Inflammatory macrophage treated with lipopolysaccharide for 4 hours (primary cell): ENCODE measurements at places on chromosomes 16 and 17.

DNA sequence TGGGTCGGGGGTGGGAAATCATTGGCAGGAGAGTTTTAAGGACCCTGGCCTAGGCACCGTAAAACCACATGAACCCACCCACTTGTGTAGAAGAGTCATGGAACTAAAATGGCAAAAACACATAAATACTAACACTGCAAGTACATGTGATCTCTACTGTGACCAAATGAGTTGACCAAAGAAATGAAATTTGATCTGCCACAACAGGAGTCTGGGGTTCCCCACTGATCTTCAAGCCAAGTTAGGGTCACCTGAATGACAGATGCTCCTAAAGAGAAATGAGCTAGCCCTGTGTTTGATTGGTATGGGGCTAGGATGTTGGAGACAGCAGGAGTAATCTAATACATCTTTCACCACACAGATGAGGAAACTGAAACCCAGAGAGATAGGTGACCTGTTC, 21.5 kb upstream of the SKAP1 start:
- no peak for DNase-seq

DNA sequence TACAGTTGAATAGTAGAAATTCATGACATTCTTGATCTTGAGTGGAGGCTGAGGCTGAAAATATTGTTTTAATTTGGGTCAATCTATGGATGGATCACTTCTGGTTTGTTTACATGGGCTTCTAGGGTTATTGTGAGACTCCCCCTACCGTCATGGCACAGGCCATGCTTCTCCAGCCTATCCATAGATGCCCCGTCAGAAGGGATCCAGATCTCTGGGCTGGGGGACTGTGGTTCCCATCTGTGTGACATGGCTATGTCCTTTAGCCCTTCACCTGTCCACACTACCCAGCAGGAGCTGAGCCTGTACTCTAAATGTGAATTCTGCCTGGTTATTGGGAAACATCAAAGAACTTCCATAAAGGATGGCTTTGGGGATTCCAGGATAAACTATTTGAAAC, 160.4 kb downstream of the ABCC12 start:
- DNase-seq, result no peak

GRCh38 chr16:28090646-28091377, 27.3 kb upstream of the GSG1L start:
- no peak for DNase-seq

GRCh38 chr17:56165072-56165641, 11.9 kb downstream of the ANKFN1 start:
- no peak for DNase-seq

DNA sequence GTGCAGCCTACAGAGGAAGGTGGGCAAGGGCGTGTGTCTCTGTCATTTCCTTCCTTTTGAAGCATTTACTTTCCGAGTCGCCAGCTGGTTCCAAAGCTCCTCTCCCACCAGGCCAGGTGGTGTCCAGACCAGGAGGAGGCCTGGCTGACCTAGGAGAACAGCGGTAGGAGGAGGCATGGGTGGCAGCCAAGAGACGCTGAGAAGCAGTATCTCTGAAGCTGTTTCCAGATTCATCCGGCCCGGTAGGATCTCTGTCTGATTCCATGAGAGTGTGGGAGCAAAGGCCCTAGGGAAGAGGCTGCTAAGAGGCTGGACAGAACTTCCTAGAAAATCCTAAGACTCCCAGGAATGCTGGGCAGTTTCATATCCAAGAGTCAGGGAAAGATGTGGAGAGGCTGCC, 20.3 kb downstream of the MEOX1 start:
- no peak for DNase-seq

GRCh38 chr16:47599512-47599911, 138.4 kb downstream of the PHKB start:
- no peak for DNase-seq

- DNase-seq, result no peak
Measured at GRCh38 chr16:56764835-56765234, 34.9 kb downstream of the NUP93 start.

DNA sequence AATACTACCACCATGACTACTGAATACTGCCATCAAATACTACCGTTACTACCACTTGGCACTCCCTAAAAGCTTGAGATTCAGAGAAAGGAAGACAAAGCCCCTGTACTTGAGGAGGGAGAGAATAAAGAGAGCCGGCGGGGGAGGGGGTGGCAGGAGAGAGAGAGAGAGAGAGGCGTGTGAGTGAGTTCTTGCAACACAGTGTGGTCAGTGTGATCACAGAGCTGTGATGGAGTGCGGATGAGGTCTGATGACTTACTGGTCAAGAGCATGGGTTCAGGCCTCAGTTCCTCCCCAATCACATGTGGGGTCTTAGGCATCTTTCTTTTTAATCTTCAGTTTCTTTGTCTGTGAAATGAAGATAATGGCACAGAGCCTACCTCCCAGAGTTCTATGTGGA, 19.2 kb downstream of the PRKCB start:
- DNase-seq, result peak; percentile 78

DNA sequence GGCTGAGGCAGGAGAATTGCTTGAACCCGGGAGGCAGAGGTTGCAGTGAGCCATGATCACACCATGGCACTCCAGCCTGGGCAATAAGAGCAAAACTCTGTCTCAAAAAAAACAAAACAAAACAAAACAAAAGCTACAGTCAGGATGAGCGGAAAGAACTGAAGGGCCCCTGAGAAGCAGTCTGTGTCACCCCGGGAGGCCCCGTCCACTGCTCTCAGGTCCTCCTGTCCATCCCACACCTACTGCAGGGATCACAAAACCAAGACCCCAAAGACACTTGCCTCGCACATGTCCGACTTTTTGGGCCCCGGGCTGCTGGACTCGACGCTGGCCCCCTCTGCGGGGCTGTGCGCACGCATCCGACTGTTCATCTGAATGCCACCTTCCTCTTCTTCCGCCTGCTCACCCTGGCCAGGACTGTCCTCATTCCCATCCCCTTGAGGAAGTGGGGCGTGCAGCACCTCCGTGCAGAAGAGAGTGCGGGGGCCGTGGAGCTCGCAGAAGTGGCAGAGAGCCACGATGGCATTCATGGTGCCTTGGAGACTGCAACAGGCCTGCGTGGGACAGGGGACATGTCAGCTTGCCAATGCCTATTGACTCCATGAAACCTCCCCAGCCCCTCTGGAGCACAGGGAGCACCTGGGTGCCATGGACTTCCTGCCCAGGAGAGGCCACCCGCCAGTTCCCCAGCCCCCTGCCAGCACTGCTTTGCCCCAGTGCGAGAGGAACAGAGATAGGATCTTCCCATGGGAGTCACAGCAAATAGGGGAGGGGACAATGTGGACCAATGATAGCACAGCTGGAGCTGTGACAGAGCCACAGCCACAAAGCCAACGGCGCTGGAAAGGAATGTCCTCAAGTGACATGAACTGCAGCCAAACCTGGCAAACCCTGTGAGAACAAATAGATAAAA, 9.1 kb downstream of the FLCN start:
- no peak for DNase-seq

DNA sequence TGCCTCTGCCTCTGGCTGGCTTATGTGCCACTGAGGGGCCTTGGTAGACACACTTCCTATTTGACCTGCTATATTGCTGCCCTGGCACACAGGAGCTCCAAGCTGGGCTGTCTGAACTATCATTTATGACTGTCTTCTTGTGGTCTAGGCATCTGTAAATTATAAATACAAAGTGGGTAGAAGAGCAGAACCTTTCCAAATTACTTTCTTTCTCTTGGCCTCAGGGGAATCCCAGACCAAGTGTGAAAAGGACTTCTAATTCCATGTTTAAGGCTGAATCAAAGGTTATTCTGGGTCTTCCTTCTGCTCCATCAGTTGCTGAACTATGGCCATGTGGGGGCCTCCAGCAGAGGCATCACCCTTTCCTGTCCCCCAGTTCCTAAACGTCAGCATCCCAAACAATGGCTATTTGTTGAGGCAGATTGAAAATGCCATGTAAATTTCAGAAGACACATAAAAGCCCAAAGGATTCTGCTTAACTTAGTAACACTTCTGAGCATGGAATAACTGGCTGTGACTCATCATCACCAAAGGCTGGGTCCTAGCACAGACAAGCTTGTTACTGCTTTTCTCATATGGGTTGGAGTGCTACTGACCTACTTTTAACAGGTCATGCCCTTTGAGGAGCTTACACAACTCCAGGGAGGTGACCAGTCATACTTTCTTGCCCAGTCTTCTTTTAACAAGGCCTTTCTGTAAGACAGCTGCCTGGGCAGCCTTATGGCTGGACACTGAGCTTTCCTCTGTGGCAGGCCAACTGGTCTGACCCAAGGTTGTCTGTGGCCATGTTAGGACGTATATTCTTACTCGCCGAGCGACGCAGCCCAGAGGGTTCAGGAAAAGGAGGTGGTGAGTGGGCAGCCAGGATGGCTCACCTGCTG, 154.8 kb downstream of the VPS53 start:
- peak; percentile 83 for DNase-seq

DNA sequence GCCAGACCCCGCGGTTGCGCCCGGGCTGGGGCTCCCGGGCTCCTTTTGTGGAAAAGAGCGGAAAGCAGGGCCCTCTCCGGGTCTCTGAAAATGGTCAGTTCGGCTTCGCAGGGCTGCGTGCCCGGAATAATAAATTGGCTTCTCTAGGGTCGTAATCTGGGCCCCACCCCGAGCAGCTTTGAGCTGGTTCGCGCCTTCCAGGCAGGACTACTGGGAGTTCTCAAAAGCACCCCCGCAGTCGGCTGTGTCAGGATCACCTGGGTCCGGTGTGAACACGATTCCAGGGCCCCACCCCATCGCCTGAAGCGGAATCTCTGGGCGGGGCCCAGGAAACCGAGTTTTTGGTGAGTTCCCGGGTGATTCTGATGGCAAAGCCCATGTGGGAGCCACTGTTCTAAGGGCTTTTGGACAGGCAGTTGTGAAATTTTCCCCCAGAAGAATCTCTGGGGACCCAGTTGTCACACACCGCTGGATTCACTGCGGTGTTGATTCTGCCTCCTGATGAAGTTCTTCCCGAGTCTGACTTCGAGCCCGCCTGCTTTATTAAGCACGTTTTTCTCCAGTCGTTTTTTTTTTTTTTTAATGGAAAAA, 77.0 kb downstream of the MRC2 start:
- DNase-seq, result no peak

DNA sequence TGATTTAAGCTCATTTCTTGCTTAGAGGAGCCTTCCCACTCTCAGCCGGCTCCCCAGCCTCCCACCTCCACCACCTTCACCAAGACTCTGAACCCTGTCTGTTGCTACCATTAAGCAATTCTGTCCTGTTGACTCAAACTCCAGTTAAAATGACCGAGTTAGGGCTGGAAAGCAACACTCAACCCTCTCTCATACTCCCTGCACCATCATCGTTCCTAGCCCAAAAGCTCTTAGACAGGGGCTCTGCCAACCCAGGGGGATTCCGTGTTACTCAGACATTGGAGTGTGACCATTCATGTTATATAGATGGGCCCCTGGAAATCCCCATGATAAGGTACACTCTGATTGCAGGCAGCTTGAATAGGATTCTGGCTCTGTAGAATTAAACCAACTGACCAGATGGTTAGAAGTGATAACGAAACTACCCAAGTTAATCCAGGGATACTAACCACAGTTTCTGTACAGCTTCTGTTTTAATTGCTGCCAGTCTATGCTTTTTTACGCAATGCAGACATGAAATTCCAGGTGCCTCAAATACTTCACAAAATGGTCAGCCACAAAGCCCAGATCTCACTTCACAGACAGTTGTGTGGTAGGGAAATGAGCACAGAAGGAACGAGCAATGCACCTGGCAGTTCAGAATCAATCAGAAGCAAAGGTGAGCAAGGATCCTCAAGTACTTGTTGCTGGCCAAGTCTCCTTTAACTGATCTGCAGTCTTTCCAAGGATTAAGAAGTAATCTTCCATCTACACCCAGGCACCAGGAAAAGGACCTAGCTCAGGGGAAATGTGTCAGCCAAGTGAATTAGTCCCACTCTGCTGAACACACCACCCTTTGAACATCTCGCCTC, 2.1 kb downstream of the SSTR2 start:
- peak; percentile 44 for DNase-seq
